ENCODE measurements at places on chromosomes 7 and 10.

GRCh38 chr10:98967601-98968000 lies 268.1 kb downstream of the HPSE2 start:
- DNase-seq, result peak; percentile 27

- peak; percentile 30 for DNase-seq
Observed at GRCh38 chr10:125700355-125700911, 17.5 kb upstream of the TEX36 start.

- no peak for DNase-seq
Observed at GRCh38 chr7:36653663-36654355, 70.5 kb downstream of the AOAH start.

DNA sequence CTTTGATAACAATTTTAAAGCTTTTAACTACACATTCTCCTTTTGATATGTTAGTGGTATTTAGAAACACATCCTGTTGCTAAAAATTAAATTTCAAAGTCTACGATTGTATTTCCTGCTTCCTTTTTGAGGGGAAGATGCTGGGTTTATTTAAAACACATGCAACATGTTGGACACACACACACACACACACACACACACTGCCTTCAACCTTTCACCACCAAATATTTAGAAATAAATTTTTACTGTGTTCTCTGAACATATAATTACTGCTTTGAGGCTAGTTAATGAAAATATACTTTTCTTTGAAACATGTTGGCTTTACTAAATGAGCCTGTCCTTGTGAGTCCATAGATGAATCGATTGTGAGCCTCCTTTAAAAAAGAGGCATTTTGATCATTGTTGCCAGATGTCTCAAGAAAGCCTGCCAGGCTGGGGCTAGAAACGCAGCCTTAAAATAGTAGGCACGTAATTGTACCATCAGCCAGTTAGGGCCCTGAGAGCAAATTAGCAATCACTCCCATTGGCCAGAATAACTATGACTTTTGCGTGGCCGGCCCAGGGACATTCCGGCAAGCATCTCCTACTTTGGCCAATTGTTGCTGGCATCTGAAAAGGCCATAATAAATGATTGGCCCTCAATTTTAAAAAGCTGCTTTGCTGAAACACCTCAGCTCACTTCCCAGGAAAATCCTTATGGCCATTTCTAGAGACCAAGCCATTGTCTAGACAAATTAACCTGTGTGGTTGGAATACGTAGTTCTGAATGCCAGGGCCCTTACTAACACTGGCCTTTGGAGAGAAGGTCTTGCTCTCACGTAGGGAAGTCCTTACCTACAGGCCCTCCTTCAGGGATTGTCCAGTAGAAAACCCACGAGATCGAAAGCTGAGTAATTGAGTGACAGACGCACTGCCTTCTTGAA lies 9.9 kb upstream of the TEX36 start:
- DNase-seq, result peak; percentile 86

GRCh38 chr10:123860209-123860608 lies 31.4 kb downstream of the CPXM2 start:
- DNase-seq, result no peak

DNA sequence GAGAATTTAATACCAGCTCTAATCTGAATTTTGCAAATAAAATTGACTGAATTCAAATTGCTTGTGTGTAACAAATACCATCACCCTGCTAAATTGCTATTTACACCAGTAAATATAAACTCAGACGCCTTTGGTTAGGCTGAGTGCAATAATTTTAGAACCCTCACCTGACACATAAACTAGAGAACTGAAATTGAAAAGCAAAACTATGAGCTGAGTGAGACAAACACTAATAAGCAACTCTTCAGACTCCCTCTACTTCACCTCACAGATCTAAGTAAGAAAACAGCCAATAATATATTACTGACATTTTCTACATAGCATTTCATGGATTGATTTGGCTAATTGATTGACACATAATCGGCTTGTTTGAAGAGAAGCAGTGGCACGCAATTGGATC lies 621.2 kb downstream of the REEP3 start:
- no peak for DNase-seq

DNA sequence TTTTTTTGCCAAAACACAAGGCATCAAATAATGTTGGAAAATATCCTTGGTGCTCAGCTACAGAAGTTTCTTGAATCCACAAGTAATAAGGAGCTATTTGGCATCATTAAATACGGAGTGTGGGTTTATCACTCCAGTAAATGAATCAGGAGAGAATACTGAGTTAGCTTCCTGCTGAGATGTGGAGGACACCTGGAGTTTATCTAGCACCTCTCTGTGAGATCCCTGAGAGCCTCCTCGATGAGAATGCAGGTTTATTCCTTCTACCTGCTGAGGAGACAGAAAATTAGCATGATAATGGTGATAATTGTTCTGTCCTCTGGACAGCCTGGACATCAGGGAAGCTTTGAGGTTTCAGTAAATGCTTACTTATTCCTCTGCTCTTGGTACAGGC lies 40.5 kb downstream of the NRG3 start:
- no peak for DNase-seq

GRCh38 chr7:54485044-54485443 lies 57.1 kb upstream of the VSTM2A start:
- DNase-seq, result no peak

DNA sequence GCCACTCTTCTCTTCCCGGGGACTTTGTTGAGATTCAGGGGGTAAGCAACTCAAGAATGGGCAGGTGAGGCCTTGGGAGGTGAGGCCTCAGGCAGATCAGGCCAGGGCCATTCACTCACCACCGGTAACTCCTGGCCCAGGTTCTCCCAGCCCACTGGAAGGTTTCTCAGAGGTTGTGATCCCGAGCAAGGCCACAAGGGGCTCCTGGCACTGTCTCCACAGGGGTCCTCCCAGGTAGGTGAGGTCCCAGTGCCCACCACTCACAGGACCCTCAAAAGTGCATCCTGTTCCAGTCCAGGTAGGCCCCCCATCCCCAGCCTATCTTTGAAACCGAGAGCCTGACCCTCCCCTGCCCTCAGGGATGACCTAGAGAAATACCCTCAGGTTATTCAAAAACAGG lies 236.1 kb downstream of the BUB3 start:
- no peak for DNase-seq

- no peak for DNase-seq
Observed at GRCh38 chr7:32516551-32517100, 21.3 kb downstream of the AVL9 start.

- DNase-seq, result peak; percentile 90
Observed at GRCh38 chr7:112422842-112423496, 27.3 kb upstream of the IFRD1 start.

GRCh38 chr10:127198307-127198706 lies 1.9 kb upstream of the INSYN2A start:
- DNase-seq, result no peak

- no peak for DNase-seq
Observed at GRCh38 chr7:19224951-19225350, 79.7 kb upstream of the FERD3L start.

DNA sequence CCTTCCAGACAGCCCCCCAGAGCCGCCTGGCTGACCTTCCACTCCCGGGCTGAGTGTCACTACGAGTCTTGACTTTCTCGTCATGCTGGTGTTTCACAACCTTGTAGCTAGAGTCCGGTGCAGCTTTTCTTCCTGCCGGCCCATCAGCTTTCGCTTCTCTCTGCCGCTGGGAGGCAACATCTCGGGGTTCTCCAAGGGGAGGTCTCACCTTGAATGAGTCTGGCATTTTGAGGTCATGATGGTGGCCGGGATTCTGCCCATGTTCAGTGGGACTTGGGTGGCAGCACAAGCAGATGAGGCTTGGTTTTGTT lies 285.2 kb downstream of the CAMK1D start:
- no peak for DNase-seq

DNA sequence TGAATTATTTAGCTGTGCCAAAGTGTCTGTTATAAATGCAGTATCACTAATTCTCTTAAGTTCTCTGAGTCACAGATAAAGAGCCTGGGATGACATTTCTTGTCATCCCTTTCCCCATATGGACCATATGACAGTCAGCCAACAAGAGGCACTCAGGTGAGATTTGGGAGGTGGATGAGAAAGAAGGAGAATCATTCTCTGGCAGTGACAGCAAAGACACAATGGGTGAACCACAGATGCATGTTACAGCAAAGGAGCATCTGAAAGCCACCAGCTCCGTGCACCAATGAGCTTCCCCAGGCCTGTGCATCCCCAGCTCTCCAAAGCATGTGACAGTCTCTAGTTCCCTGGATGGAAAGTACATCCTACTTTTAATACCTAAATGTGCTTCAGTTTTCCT lies 10.8 kb downstream of the GIMAP6 start:
- DNase-seq, result no peak

DNA sequence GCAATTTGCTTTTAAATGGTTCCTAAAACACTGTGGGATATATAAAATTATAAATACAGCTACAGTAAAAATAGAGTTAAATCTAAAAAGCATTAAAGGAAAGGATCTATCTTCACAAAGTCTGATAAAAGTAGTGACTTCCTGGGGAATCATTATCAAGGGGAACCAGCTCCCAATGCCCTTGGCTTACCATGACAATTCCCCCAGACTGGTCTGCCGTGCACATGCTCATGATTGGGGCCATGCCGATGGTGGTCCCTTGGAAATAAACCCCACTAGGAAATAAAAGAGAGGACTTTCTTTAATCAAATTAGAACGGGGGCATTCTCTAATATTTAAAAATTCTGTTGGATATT lies 201.8 kb downstream of the FANK1 start:
- no peak for DNase-seq

- peak; percentile 87 for DNase-seq
Observed at GRCh38 chr10:132526676-132527075, 10.9 kb upstream of the INPP5A start.

- DNase-seq, result peak; percentile 85
Observed at GRCh38 chr10:22648547-22648961, 65.8 kb downstream of the PIP4K2A start.

DNA sequence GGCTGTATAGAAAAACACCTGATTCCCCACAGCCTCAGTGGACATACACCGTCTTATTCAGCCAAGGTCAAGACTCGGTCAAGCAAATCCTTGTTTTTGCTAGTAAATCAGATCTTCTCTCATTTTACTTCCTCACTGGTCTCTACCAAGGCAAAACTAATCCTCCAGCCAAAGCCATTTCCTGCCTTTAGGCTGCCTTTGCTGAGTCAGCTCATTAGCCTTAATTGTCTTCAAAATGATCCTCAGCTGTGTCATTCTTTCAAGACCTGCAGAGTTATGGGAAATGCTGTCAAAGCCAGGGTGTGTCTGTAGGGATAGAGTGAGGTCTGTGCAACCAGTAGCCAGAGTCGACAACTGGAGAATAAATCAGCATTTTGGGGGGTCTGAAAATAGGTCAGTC lies 107.2 kb upstream of the FAM180A start:
- peak; percentile 53 for DNase-seq

DNA sequence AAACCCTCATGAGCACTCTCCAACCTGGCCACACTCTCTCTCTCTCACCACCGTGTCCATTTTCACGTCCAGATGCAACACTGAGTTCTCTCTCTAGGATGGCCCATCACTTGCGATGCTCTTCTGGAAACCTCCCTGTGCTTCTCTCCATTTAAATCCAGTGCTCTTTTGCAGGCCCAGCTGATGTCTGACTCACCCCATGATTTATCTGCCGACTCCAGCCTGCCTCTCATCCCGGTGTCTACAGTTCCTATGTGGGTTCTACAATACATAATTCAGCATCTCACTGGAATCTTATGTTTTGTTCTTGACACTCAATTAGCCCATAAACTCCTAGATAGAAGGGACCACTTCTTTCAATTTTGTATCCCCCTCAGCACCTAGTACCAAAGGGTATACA lies 5.0 kb downstream of the TPK1 start:
- no peak for DNase-seq

DNA sequence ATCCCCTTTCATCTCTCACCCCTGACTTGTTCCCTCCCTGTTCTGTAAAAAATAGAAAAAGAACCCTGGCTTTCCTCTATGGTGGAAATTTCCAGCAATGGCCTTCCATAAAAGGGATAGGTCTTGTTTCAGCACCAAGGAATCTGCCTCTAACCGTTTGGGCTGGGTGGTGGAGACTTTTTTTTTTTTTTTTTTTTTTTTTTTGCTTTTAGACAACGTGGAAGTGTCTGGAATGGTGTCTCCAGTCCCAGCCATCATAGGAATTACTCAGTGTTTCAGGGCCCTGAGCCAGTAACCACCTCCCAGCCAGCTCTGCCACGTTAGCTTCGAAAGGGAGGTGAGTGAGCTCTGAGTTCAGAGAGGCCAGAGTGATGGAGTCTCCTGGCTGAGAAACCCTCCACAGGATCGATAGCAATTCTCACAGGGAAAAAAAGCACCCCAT lies 97.3 kb upstream of the COL1A2 start:
- peak; percentile 97 for DNase-seq

- DNase-seq, result no peak
Observed at GRCh38 chr10:132176623-132177500, 9.9 kb upstream of the DPYSL4 start.

DNA sequence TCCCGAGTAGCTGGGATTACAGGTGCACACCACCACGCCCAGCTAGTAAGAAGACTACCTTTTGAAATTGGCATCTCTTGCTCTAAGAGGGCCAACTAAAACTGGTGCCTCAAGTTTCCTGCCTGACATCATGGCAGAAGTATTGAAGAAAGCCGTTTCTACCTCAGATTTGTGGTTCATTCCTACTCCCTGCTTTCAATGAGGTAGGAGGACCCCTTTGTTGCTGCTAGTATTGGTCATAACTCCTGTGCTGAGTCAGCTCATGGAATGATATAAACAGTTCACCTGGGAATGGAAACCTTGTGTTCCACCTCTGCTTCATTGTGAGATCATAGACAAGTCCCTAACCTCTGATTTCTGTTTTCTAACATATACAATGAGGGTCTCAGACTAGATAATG lies 82.8 kb downstream of the CDK6 start:
- DNase-seq, result no peak

DNA sequence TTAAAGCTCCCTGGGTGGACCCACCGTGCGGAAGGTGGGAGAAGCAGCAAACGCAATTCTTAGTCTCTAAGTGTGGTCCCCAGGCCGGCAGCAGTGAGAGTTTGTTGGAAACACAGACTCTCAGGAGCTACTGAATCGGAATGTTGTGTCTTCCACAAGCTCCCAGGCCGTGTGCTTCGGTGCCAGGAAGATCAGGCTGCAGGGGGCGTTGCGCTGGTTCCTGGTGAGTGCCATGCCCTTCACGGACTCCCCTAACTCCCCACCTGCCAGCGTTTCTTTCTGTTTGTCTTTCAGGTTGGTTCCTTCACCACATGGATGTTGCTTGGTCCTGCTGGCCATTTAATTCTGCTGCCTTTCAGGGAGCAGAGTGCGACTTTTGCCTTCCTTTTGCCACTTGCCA lies 91.2 kb upstream of the PITRM1 start:
- no peak for DNase-seq

GRCh38 chr7:35576031-35576573 lies 118.8 kb downstream of the HERPUD2 start:
- DNase-seq, result no peak

All from HFFc6 (cell line).